SHP77 treated with DMSO at 0.1 percent for 48 hours (cell line): ENCODE measurements at places on chromosomes 12 and 14.
A peak's percentile ranks its signal among the peaks of the same experiment; 100 is the strongest.

DNA sequence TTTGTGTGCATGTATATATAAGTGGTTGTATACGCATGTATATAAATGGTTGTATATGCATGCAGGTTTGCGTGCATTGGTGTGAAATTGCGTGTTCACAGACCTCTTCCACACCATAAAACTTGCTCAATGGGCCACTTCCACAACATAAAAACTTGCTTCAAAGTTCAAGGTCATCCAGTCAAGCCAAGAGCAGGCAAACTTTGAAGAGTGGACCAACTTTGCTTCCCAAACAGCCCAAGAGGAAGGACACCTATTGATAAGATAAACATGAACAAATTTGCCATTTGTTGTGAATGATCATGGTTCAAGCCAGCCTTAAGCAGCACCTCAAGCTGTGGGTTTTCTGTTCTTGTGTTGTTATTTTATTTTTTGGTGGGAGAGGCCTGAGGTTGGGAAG is 25.2 kb upstream of the PPP1CC start:
- no peak for DNase-seq

DNA sequence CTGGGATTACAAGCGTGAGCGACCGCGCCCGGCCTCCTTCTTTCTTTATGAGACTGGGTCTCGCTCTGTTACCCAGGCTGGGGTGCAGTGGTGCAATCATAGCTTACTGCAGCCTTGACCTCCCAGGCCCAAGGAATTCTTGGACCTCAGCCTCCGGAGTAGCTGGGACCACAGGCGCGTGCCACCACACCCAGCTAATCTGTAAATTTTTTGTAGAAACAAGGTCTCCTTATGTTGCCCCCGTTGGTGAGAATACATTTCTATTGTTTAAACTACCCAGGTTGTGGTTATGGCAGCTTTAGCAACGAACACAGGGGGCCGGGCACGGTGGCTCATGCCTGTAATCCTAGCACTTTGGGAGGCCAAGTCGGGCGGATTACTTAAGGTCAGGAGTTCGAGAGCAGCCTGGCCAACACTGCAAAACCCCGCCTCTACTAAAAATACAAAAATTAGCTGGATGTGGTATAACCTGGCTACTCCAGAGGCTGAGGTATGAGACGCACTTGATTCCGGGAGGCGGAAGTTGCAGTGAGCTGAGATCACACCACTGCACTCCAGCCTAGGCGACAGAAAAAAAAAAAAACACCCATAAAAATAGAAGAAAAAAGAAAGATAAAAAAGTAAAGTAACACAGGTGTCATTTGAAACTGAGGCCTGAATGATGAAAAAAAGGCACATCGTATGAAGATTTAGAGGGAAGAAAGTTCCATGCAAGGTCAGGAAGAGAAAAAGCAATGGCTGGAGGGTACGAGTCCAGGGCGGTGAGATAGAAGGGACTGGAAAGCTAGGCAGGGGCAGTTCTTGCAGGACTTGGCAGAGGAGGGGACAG is 977 bp upstream of the TMEM120B start:
- peak; percentile 37 for DNase-seq

DNA sequence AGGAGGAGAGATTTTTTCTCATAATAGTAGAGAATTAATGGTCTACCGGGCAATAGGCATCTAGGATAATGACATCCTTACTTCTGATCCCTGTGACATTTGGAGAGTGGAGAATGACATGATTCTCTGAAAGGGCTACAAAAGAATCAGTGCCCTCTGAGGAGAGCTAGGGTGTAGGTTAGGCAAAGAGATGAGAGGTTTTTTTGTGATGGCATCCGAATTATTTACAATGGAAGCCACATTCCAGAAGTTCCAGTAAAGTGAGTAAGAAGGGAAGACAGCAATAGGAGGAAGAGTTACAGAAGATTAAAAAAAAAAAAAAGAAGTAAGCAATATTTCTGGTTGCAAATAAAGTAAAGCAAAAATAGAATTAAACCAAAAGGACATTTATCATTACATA is 478.0 kb downstream of the RMST start:
- DNase-seq, result no peak

DNA sequence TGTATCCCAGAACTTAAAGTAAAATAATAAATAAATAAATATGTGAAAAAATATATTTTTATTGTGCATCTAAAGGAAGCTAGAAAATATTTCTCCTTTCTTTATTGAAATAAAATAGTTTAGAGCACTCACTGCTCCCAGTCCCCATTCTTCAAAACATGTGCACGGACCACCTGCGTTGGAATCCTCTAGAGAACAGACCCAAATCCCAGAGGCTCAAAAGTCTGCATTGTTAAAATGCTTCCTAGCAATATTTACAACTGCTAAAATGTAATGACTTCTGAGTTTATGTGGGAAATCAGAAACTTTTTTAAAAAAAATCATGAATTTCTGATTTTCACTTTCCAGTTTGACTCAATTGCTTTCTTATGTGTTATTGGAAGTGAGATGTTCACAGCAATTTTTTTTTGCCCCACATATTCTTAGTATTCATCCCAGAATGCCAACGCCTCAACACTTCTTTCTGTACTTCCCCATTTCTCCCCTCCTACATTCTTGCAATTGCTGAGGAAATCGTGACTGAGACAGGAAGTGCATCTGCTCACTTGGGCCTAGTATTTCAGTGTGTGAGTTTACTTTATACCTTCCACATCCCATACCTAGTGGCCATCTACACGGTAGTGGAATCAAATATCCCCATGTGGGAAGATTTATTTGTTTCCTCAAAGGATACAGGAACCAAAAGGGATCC is 116.0 kb upstream of the FLRT2 start:
- DNase-seq, result no peak

DNA sequence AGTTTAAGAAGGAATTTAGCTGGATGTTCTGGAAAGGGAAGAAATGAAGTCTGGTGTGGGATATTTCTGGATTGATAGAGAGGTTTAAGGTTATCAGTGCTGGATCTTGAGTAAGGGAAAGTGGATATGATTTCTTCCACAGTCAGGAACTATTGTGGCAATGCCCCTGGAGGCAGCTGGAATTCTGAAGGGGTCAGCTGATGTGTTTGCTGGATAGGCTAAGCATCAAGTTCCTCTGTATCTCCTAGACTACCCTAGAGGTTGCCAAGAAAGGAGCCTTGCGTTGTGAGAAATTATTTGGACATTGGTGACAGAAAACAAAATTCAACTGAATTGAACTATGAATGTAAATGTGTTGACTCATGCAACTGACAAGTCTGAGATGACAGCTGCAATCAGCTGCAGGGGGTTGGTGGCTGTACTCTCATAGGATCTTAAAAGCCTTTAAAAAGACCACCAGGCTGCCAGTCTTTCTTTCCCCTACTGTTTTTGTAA is 244.4 kb downstream of the ATXN7L3B start:
- DNase-seq, result no peak

DNA sequence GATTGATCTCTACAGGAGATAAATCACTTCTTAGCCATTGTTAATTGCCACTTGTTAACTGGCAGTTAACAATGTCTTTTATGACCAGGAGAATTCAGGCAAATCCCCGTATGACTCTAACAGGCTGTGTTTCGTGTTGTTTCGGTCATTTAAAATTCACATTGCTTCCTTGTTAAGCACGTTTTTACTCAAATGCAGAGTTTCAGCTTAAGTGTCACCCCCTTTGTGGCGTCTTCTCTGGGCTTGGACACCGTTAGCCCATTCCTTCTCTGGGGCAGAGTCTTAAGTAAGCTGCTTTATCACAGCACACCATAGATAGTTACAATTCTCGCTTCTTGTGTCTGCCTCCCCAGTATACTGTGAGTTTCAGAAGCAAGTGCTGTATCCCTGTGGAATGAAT is 205.4 kb downstream of the EPS8 start:
- no peak for DNase-seq

DNA sequence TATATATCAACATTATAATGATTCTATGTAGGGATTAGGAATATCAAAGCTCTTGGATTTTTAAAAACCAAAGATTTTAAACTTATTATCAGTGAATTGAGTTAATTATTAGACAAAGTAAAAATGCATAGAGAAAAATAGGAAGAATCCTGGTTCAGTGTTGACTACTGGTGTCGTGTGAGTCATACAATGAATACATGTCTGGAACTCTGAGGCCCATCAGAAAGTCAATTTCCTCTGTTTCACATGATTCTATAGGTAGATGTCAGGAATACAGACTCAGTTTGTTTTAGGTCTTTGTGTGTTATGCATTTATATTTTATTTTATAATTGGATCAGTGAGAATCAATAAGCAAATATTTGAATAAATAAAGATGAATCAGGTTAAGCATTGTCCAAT is 84.5 kb upstream of the RTL1 start:
- no peak for DNase-seq

GRCh38 chr14:60346706-60347105 is 97.7 kb downstream of the PPM1A start:
- no peak for DNase-seq

DNA sequence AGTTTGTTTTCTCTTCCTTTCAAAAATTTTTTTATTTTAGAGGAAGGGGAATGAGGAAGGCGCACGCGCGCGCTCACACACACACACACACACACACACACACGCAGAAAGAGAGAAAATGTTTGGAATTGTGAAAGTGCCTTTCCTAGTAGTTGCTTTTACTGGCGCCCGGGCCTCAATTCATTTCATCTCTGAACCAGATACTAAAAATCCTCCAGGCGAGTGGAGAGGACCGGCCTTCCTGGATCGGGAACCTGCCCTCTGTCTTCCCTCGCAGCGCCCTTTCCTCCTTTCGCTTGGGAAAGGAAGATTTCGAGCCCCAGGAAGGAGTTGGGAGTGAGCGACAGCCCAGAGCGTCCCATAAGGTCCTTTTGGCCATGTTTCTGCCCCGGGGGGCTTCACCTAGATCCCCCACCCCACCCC is 7.8 kb upstream of the TBX3 start:
- no peak for DNase-seq

GRCh38 chr12:101044512-101045059 is 165.5 kb downstream of the SLC5A8 start:
- no peak for DNase-seq

- peak; percentile 21 for DNase-seq
These were observed 226.3 kb upstream of the NOS1 start for GRCh38 chr12:117587631-117588287.

DNA sequence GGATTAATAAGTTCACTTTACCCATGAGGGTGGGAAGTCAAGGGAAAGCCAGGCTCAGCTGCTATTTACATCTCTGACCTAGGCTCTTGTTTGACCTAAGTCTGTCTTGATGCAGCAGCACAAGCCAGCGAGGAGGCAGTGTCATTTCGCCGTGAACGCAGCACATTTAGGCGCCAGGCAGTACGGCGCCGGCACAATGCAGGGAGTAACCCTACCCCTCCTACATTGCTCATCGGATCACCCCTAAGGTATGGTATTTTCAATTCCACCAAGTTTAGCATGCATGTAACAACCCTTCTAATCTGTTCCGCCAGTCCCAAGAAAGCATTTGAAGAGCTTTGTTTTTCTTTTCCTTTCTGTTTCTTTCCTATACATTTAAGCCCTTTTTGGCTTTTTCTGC is 81.2 kb downstream of the PCNX1 start:
- DNase-seq, result no peak

DNA sequence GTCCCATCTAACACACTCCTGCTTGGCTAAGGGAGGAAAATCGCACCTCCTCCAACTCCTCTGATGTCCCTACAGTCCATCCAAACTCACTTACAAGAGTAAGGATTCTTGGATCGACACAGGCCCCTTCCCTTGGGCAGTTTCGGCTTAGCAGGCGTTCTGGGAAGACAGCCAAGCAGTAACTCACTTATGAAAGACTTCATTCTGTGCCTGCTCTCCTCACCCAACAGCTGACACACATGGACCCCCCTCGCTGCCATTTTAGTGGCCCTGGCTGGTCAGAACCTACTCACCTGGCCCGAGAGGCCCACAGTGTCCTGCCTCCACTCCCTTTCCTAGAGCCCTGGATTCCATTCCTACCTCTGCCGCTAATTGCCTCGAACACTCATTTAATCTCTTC is 52.3 kb upstream of the BCL2L14 start:
- DNase-seq, result no peak

DNA sequence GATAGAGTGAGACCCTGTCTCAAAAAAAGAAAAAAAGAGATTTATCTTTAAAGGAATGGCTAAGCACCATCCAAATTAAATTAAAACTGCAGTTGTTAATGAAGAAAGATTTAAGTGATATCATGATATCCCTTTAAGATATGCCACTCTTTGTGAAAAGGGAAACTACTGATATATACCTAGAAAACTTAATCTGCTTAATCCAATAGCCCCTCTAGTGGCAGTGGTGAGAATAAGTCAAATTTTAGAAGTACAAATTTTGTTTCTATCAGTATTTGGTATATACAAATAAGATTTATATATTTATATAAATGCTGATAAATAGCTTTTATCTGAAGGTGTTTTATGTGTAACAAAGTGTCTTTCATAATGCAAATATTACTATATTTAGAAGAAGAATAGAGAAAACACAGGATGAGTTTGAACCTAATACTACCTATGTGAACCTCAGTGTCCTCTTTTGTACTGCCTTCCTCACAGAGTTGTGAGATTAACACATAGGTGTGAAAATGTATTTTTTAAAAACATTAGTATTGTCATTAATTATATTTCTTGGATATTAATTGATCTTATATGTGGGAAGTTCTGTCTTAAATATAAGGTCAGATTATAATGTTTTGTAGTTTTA is 51.4 kb upstream of the GARIN2 start:
- no peak for DNase-seq

DNA sequence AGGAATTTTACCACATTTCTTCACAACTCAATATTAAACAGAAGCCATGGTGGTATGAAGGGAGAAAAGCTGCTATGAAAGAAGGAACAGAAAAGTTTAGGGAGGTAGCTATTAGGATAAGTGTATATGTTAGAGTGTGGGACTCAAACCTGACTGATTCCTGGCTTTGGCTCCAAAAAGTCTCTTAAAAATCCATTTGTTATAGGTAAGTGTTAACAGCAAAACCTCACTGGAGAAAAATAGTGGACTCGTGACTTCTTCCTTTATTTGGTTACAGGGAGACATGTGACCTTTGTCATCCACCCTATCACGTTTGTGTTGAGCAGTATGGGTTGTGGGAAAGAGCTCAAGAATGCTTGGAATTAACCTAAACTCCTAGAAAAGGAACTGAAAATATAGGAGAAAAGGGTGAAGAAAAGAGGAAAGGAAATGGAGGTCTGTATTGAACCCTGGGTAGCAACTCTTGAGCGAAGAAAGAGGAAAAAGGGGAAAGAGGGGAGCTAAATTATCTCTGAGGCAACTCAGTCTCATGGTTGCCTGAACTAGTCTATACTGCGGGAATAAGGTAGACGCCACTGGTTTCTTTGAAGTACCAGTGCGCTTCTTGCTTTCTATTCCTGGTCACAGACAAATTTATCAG is 3.6 kb upstream of the EID3 start:
- no peak for DNase-seq
